ENCODE measurements at places on chromosomes 4 and X.

DNA sequence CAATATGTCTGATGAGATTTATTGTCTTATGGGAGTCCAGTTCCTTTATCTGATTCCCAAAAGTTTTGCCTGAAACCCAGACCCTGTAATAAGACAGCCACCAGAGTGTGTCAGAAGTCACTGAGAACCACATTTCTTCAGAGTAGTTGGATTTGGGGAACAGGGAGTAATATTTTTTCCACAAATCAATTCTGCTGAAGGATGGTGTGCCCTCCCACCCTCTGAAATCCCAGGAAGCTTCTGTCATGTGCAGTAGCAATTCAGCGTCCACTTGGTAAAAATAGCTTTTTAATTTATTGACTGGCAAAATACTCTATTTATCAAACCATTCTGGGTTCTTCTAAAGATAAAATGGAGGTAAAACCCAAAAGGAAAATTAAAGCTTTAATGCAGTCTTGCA is 229.4 kb downstream of the FBXW7 start:
- no peak for DNase-seq

DNA sequence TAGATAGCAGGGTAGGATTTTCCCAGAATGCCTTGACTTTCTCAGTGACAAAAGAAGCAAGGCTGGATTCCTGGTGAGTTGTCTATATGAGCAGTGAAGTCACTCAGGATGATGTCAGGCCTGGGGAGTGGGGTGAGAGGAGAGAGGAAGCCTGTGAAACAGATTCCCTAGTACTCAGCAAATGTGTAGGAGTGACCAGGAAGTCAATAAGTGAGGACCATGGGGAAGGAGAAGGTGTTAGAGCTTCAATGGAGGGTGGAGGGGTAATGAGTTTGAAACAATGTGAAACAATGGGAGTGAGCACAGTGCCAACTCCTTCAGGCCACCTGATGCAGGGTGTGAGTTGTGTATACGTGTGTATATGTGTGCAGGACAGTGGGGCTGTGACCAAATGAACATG is 2.4 kb upstream of the SLC9A6 start:
- DNase-seq, result peak; percentile 80

- no peak for DNase-seq
Observed at GRCh38 chrX:29553542-29553941, 661.8 kb upstream of the MAGEB2 start.

- DNase-seq, result no peak
Observed at GRCh38 chr4:33722800-33723516, 2521.4 kb downstream of the ARAP2 start.

- no peak for DNase-seq
Observed at GRCh38 chrX:2793752-2794151, 35.0 kb upstream of the GYG2 start.

GRCh38 chr4:41214136-41214824 is at the start of gene APBB2:
TSS of gene APBB2 (minus strand) at chr4:41214542. CDS start at chr4:41033254, 181,288 bp downstream.
- DNase-seq, result peak; percentile 94

DNA sequence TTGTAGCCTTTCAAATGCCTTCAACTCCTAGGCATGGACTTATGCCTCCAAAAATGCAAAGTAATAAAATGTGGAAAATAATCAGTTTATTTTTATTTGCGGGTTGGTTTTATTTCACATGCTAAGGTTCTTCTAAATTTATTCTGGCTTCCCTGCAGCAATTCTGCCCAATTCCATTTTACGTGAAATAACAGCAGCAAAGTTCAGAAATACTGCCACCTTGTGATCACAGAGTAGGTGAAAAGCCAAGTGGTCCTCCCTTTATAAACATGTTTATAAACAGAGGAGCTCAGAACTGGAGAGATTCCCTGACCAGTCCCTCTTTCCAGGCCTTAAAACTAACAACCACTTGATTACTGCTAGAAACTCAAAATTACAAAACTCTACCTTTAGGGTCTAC is 14.7 kb upstream of the DCHS2 start:
- no peak for DNase-seq

DNA sequence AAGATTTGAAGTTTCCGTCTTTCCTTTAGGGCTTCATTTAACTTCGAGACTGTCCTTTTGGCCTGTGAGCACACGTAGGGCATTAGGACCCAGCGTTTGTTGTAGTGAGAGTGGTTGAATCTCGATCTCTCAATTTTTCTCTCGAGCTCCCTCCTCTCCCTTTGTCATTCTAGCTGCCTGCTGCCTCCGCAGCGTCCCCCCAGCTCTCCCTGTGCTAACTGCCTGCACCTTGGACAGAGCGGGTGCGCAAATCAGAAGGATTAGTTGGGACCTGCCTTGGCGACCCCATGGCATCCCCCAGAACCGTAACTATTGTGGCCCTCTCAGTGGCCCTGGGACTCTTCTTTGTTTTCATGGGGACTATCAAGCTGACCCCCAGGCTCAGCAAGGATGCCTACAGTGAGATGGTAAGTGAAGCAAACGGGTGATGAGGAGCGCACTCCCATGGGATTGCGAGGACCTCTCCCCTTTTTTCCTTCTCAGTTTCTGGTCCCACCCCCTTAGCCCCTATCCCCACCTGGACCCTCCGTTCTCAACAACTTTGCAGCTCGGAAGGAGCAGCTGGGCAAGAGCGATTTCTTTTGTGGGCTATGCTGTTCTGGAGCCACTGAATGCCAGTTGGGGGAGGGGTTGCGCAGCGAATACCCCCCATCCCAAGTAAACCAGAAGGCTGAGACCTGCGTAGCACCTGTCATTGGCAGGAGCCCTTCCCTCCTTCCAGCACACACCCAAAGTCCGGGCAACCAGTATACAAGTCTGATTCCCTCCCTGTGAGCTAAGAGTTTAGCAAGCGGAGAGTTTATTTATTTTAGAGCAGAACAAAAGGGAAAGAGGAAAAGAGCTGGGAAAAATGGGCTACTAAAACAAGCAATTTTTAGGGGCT is at the start of gene TMEM35A:
TSS of gene TMEM35A (plus strand) at position 164 of the 883 bp plus-strand sequence. CDS start at position 288, 124 bp downstream.
- no peak for DNase-seq

GRCh38 chr4:54144661-54145171 is 44.8 kb downstream of the GSX2 start:
- no peak for DNase-seq

DNA sequence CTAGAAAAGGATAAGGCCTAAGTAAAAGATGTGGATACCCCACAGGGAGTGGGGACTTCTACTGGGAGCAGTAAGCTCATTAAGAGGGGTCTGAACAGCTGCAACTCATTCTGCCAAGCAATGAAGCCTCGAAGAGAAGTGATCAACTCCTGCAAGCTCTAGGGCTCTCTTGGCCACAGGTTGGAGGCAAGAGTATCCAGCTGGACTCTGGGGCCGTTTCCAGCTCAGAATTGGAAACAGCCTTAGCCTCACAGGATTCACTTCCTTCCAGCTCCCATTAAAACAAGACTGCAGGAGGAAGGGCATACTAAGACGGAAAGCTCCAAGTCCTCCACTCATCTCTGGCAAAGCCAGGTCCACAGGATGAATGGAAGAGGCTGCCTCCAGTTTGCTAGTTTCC is 126.3 kb downstream of the ATG4A start:
- no peak for DNase-seq

DNA sequence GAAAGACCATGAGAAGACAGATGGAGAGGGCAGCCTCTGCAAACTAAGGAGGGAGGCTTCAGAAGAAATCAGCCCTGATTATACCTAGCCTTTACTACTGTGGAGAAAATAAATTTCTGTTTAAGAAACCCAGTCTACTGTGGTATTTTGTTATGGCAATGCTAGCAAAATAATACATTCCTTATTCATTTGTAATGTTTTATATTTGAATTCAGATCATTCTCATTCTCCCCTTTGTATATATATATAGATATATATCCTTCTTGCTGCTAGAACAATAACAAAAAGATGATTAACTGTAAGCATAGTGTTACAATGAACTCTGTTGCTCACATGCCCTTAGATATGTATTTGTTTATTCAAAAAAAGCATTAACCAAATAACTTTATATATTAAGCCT is 22.5 kb downstream of the DMD start:
- DNase-seq, result no peak

DNA sequence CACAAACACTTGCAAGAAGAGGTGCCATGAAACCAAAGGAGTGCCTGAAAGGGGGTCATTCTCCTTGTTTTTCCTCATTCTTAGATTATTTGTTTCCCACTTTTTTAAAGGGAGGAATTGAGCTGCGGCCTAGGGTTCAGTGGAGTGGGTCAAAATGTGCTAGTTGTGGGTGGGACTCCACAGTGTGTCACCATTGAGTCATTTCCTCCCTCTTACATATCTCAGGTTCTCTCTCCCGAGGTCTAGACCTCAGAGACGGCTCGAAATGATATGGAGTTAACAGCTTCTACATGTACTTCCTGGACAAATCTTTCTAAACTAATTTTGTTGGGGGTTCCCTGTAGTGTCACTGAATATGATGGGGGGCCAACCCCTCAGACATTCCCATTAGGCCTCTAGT is 328.4 kb upstream of the SPANXN1 start:
- no peak for DNase-seq

- DNase-seq, result no peak
Observed at GRCh38 chr4:170007113-170007512, 19.1 kb downstream of the MFAP3L start.

GRCh38 chr4:38832624-38833528 is 23.7 kb downstream of the TLR6 start:
- no peak for DNase-seq

DNA sequence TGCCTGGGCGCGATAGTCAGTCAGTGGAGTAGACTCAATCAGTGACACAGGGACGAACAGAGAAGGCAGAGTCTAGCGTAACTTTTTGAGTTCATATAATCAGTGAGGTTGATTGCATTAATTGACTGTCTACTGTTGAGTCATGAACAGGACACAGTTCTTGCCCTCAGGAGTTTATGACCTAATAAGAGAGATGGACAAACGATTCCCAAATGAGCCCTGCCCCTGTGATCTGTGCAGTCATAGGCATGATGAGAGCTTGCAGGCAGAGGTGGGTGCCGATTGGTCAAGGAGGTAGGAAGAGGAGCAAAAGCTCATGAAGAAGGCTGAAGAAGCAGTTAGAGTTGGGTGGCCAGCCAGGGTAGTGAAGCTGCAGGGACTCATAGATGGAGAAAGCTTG is 57.1 kb downstream of the ADD1 start:
- no peak for DNase-seq

- DNase-seq, result peak; percentile 49
Observed at GRCh38 chrX:23902419-23902818, 5.3 kb downstream of the APOO start.

GRCh38 chr4:46185766-46186165 is 61.9 kb upstream of the GABRG1 start:
- DNase-seq, result no peak

GRCh38 chrX:54193085-54193821 is 10.2 kb upstream of the FAM120C start:
- no peak for DNase-seq

DNA sequence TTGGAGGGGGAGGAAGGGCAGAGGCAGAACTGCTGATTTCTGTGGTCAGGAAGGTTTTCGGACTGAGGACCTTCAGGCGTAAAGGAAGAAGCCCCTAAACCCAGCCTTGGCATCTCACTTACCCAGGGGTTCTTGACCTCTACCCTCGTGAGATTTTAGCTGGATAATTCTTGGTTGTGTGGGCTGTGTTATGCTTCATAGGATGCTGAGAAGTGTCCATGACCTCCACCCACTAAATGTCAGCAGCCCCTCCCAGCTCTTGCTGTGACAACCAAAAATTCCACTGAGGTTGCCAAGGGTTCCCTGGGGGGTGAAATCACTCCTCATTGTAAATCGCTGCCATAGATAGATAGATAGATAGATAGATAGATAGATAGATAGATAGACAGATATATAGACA is 5.8 kb upstream of the CRLF2 start:
- no peak for DNase-seq

DNA sequence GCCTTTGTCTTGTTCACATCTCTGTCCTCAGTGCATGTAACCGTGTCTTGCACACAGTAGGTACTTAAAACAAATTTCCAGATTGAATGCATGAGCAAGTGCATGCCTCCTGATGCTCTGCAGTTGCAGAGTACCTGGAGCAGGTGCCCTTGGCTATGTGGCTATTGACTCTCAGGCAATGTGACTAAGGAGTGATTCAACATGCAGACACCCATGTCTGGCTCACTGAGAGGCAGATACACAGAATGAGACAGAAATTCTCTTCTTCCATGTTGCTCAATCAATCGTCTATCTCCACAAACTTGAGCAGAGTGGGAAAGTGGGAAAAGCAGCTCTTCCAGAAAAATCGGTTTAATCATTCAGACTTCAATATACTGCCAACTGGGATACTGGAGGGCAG is 111.0 kb downstream of the CHRDL1 start:
- DNase-seq, result no peak

DNA sequence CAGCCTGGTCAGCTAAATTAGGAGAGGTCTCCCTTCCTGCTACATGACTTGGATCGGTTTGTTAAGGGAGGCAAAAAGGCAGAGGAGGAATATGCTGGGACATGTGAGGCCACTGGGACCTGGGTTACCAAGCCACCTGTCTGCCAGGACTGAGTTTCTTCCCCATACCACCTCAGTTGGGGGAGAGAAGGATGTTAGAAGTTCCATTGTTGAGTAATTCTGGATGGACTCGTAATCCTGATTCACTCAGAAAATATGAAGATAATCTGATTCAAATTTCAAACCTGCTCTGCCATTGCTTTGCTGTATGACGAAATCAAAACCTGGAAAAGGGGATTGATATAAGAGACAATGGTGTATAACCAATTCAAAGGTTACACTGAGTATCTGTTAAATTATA is 97.4 kb upstream of the S100G start:
- DNase-seq, result no peak

GRCh38 chrX:41728125-41728524 is 4.1 kb downstream of the GPR82 start:
- DNase-seq, result no peak

DNA sequence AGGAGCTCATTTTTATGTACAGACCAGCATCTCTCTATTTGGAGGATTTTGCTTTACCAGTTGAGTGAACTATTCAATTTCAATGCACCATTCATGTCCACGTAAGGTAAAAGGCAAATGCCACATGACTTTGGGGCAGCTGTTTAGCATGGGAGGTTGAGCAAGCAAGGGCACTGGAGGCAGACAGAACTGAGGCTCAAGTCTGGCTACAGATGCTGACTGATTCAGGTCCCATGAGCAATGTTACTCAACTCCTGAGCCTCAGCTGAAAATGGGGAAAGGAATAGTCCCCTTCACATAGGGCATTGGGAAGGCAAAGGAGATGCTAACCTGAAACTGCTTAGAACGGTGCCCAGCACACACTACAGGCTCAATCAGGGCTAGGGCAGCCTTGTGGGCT is 93.0 kb upstream of the MTM1 start:
- DNase-seq, result peak; percentile 32

GRCh38 chr4:89331686-89332544 is 24.3 kb upstream of the GPRIN3 start:
- peak; percentile 76 for DNase-seq

All from inflammatory macrophage (primary cell).